EH (cell line): ENCODE measurements at places on chromosomes 7 and 10.
A peak's percentile ranks its signal among the peaks of the same experiment; 100 is the strongest.

DNA sequence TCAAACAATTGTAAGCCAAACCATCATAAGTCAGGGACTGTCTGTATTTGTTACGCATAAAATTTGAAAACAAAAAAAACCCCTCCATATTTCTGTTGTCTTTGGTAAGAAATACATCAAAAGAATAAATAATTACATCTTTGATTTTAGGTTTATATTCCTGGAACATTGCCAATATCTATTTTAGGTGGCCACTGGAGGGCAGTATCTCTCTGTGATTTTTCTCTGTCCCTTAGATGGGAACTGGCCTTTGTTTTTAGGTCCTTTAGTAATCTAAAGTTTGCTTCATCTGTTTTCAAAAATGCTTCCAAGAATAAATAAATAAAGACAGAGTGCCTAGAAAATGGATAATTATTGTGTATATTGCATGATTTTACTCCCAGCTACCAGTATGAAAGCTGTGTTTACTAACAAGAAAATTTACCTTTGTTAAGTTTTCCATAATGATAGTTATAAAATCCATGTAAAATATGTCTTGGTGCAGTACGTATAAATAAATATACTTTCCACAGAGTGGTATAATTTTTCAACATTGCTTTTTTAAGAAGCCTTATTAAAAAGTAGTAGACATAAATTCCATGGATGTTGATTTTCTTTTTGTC is 64.2 kb downstream of the PHYHIPL start:
- peak; percentile 45 for DNase-seq

DNA sequence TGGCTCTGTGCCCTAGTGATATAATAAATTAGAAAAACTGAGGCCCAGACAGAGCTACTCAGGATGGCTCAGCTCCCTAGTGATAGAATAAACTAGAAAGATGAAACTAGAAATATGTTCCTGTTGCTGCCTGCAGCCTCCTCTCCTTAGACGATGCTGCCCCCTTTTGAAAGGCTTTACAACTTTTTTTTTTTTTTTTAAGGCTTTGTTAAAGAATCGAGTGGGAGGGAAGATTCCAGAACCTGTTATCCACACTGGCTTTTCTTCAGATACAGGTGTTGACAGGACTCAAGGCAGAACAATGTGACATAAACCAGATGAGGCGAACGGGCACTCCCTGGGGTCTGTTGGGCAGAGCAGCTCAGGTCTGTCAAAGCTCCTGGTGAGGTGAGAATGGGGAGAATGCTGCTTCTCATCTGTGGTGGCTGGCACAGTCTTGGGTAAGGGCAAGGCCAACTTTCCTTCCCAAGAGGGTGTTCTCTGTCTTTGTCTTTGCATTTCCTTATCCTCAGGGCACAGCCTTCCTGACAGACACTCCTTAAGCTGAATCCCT is 175.1 kb downstream of the COBL start:
- DNase-seq = peak; percentile 53

DNA sequence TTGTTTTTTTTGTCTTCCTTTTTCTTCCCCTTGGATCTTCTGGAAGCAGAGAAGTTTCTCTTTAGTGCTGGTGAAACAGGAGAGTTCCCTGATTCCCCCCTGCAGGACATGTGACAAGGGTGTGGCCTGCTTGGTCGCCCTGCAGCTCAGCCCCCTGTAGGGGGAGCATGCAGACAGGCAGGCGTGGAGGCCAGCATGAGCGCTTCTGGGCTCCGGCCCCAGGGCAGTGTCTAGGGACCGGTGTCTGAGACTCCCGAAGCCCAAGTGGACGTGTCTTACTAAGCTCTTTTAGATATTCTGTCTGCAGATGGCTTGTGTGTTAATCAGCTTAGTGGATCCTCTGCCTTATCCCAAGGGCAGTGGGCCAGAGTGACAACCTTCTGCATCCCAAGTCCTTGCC is 26.1 kb downstream of the PRSS58 start:
- DNase-seq = no peak

DNA sequence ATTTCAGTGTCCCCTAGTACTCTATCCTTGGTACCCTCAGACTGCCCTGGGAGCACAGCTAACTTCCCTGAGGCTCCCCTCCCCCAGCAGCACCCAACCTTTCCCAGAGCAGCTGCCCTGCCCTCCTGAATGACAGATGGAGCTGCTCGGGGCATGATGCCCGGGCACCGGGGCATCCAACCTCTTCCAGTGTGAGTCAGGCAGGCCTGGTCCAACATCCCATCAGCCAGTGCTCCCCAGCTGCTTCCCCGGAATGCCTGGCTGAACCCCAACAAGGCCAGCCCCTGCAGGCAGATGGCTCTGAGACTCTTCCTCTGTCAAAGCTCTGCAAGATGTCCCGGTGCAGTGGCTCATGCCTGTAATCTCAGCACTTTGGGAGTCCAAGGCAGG is 11.9 kb upstream of the TSPAN15 start:
- peak; percentile 66 for DNase-seq

DNA sequence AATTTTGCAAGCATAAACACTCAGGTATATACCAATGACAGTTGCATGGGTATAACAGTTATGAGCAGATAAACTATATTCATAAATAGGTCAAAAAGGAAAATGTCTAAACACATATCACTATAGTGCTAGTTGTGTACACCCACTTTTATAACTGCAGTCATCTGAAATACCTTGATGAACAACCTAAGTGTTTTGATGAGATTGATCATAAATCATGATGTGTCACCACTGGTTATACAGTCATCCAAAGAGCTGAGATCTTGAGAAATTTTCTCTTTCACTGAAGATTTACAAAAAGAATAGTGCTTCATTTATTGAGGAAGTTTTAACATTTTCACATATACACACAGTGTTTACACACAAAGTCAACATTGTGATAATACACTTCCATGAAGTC is 78.6 kb upstream of the SLC25A13 start:
- no peak for DNase-seq

- DNase-seq = peak; percentile 58
These were observed 153.0 kb downstream of the PDE1C start for GRCh38 chr7:31917256-31917655.

- no peak for DNase-seq
These were observed 89.3 kb upstream of the RNF148 start for GRCh38 chr7:122791959-122792545.

GRCh38 chr7:24591152-24591551 is 17.9 kb downstream of the PALS2 start:
- no peak for DNase-seq

DNA sequence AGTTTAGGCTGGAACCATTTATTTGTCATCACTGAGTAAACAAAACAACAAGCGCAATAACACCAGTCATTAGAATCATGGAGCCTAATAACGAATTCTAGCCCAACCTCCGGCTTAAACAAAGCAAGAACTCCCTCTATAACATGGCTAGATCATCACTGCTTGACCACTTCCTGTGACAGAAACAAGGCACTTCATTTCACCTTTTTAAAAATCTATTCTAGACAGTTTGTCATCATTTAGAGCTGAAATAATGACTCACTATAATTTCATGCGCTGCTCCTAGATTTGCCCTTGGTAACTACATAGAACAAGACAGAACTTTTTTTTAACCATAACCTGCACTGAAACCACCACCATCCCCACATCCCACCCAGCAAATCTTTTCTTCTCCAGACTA is 81.3 kb downstream of the OSBPL3 start:
- DNase-seq = peak; percentile 68
